NCI-H526 (cell line): ENCODE measurements at places on chromosomes 7 and 10.

GRCh38 chr10:93445097-93445960 lies 36.8 kb downstream of the MYOF start:
- DNase-seq, result peak; percentile 93

- no peak for DNase-seq
Measured at GRCh38 chr10:11887381-11888227, 64.4 kb downstream of the PROSER2 start.

DNA sequence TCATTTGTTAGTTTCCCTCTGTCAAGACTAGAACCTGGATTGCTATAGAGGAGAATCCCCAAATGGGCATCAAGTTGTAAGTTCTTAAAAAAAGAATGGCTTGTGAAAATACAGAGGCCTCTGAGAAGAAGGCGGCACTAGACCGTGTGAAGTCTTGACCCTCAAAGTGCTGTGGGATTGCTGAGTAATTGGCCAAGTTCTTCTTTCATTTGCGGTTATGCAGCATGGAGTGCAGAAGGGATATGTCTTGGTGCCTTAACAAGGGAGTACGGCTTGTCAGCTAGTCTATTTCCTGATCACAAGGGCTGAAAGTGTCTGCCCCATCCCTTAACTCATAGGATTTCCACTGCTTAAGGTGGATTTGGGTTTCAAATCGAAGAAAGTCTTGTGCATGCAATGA lies 81.2 kb downstream of the MKX start:
- DNase-seq, result no peak

DNA sequence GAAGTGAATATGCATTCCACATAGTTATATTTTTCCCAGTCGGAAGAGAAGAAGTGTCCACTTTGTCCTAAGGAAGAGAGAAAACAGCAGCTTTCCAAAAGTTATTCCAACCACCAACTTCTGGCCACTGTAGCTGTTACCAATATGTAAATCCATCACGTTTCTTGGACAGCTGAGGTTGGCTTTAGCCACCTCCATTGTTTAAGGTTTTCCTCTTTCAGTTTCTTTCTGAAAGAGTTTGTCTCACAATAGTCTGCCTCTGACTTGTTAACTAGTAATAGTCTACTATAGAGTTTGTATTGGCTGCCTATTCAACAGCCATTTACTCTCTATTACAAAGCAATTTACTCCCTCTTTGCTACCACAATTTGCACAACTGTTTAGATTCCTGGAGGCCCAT lies 457.6 kb upstream of the LRRN3 start:
- no peak for DNase-seq

DNA sequence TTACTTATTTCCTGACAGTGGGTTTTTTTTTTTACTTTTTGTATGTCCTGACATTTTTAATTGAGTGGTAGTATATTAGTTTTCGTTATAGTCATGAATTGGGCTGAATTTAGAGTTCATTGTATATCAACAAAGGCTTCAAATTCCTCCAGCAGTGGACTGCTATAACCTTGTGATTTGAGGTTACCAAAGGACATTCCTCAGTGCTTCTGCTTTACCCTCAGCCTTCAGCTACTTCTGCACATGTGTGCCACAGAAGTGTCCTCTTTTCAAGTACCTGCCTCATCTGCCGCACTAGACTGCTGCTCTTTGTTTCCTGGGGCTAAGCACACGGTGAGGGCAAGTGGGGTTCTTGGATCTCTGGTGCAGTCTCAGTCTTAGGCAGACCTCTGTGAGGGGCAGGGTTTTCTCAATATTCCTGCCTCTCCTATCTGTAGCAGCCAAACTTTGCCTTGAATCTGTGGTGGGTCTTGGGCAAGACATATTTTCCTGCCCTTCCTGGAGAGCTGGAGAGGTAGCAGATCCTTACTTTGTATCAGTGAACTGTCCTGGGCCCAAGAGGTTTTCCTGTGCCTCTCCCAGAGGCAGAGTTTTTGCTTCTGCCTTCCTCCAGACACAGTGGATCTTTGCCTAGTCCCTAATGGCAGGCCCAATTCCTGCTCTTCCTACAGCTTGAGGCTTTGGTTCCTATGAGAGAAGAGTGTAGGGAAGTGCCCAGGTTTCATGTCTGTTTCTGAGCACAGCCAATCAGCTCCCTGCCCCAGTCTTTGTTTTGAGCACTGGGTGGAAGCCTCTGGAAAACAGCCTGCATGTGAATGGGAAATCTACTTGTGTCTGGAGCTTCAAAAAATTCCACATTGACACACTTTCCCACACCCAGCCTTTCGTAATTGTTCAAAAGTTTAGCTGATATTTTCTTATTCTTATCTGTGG lies 39.0 kb upstream of the STRIP2 start:
- no peak for DNase-seq

- no peak for DNase-seq
Measured at GRCh38 chr10:63133821-63134557, 861 bp downstream of the NRBF2 start.

DNA sequence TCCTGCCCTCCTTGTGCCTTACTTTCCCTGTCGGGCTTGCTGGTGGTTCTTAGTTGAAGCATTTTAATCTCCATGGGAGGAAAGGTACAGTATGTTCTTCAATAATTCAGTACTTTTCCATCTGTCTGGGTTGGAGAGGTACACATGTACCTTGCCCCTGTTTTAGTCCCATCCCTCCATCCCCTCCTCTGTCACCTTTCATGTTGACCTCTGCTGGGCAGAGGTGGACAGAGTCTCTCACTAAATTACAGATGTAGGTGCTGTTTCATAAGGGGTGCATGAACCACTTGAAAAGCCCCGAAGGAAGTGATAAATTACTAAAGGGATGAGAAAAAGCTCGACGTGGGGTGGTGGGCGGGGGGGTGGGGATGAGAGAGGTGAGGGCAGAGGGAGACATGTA lies 5.4 kb downstream of the AGFG2 start:
- no peak for DNase-seq

- no peak for DNase-seq
Measured at GRCh38 chr7:1486571-1486970, 17.6 kb downstream of the INTS1 start.
